ENCODE measurements at places on chromosomes 3 and 15. TPM values are rescaled to one million over a fixed set of nuclear protein-coding genes. Genes with fewer than 3 reads are reported as not detected.

Gene SST
- 156 TPM for total RNA-seq

Gene DTX3L
- 20.7 TPM for total RNA-seq

Gene TF
- total RNA-seq = 30.7 TPM

GRCh38 chr3:125069968-125070745 is 14.4 kb upstream of the HEG1 start:
- no peaks in the 10 kb centered on the region for H3K27me3 ChIP-seq
- no peaks in the 10 kb centered on the region for H3K4me1 ChIP-seq
- no peaks in the 10 kb centered on the region for H3K36me3 ChIP-seq
- no peak for DNase-seq
- no peak overlapping the region for H3K4me3 ChIP-seq
- H3K27ac ChIP-seq = no peak overlapping the region

GRCh38 chr3:25178672-25179071 is 249.4 kb upstream of the RARB start:
- H3K4me1 ChIP-seq = no peaks in the 10 kb centered on the region
- H3K27me3 ChIP-seq = no peaks in the 10 kb centered on the region
- DNase-seq = no peak
- H3K4me3 ChIP-seq = no peak overlapping the region
- H3K27ac ChIP-seq = no peak overlapping the region

DNA sequence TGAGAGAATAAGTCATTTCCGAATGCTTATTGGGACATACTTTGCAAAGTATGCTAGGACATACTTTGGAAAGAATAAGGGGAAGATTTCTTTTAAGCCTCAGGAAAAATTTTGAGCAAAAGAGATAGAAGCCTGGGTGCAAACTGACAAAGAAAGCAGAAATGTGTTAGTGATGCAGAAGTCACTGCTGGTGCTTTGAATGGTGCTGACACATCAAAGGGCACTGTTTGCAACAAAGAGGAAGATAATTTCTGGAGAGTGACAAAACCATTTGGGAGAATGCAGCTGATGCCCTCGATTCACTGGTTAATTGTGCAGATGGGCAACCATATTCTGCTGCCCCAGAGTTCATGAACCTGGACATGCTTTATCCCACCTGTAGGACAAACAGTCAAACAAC is 11.0 kb upstream of the RAP2B start:
- no peak overlapping the region for H3K27ac ChIP-seq
- no peaks in the 10 kb centered on the region for H3K4me1 ChIP-seq
- no peaks in the 10 kb centered on the region for H3K36me3 ChIP-seq
- H3K27me3 ChIP-seq = no peaks in the 10 kb centered on the region
- DNase-seq = no peak

DNA sequence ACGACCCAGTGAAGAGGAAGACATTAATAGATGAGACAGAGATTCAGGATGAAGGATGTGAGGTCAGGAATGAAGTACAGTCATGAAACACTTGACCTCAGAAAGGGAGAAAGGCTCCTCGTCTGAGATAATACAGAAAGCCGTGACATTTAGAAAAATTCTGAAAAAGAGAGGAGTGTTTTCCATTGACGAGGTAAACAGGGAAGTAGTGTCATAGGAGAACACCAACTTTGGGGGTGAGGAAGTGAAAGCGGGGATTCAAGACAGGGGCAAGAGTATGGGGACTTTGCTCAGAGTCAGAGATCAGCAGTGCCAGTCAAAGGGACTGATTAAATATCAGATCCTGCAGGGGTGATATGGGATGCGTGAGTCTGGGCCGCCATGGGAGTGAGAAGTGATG is 160.9 kb downstream of the PLCL2 start:
- H3K36me3 ChIP-seq = no peaks in the 10 kb centered on the region
- H3K4me1 ChIP-seq = no peaks in the 10 kb centered on the region
- H3K27ac ChIP-seq = no peak overlapping the region

GRCh38 chr15:92606126-92606835 is 49.3 kb downstream of the FAM174B start:
- no peaks in the 10 kb centered on the region for H3K36me3 ChIP-seq
- no peak for DNase-seq
- no peak overlapping the region for H3K4me3 ChIP-seq
- H3K27ac ChIP-seq = no peak overlapping the region
- no peaks in the 10 kb centered on the region for H3K27me3 ChIP-seq
- no peaks in the 10 kb centered on the region for H3K4me1 ChIP-seq

- H3K4me1 ChIP-seq = no peaks in the 10 kb centered on the region
- no peak for DNase-seq
- no peak overlapping the region for H3K4me3 ChIP-seq
- H3K27ac ChIP-seq = no peak overlapping the region
- H3K27me3 ChIP-seq = no peaks in the 10 kb centered on the region
Measured at GRCh38 chr3:153042088-153042487, 119.9 kb upstream of the RAP2B start.

- no peak overlapping the region for H3K4me3 ChIP-seq
- H3K36me3 ChIP-seq = no peaks in the 10 kb centered on the region
- peak overlapping the region; percentile 33 for H3K27ac ChIP-seq
Measured at GRCh38 chr3:24224666-24225384, 269.8 kb downstream of the THRB start.

DNA sequence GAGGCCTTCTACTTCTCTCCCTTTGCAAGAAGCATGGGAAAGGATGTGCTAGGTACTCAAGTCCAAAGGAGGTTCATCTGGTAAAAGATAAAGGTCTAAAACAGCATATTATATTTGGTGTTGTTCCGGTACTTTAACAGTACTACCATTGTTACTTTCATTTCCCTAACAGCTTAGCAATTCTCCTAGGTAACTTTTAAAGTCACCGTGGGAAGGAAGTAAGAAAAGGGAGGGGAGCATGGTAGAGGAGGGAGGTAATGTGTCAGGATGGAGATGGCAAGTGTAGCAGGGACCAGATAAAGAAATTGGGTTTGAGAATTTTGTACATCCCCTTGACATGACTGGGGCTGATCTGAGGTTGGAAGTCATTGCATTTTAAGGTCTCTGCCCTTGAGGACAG is 89.4 kb upstream of the SKOR1 start:
- H3K4me1 ChIP-seq = peaks cover 13% of the 10 kb centered on the region
- no peak for DNase-seq
- no peak overlapping the region for H3K4me3 ChIP-seq
- no peaks in the 10 kb centered on the region for H3K27me3 ChIP-seq
- H3K27ac ChIP-seq = no peak overlapping the region
- no peaks in the 10 kb centered on the region for H3K36me3 ChIP-seq

DNA sequence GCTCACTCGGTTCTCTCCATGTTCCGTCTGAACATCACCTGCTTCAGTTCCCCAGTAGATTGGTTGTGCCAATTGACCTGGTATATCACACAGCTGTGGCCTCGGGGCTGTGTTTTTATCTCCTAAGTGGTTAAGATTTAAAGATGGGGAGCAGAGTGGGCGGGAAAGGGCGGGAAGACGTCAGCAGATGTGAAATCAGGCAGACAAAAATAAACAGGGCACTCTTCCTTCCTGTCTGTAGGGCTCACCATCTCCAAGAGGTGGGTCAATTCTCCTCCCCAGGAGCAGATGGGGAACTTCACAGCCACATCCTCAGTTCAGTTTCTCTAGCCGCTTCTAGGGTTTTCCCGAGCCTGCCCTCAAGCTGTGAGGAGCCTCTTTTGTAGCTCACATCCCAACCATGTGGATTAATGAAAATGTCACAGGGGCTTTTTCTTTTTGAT is 26.8 kb upstream of the LIMD1 start:
- no peak overlapping the region for H3K4me3 ChIP-seq
- H3K36me3 ChIP-seq = no peaks in the 10 kb centered on the region
- DNase-seq = no peak
- H3K27me3 ChIP-seq = no peaks in the 10 kb centered on the region
- no peak overlapping the region for H3K27ac ChIP-seq
- H3K4me1 ChIP-seq = no peaks in the 10 kb centered on the region

GRCh38 chr15:63446255-63446654 is 58.1 kb upstream of the USP3 start:
- no peaks in the 10 kb centered on the region for H3K4me1 ChIP-seq
- no peaks in the 10 kb centered on the region for H3K36me3 ChIP-seq
- no peak overlapping the region for H3K4me3 ChIP-seq
- no peak for DNase-seq
- H3K27me3 ChIP-seq = no peaks in the 10 kb centered on the region

- DNase-seq = no peak
- H3K4me1 ChIP-seq = no peaks in the 10 kb centered on the region
- no peaks in the 10 kb centered on the region for H3K27me3 ChIP-seq
- H3K27ac ChIP-seq = no peak overlapping the region
- H3K36me3 ChIP-seq = no peaks in the 10 kb centered on the region
Measured at GRCh38 chr15:66940368-66940767, 125.0 kb upstream of the SMAD3 start.

GRCh38 chr3:15298504-15298903 is 33.9 kb downstream of the SH3BP5 start:
- no peaks in the 10 kb centered on the region for H3K36me3 ChIP-seq
- H3K27me3 ChIP-seq = no peaks in the 10 kb centered on the region
- no peaks in the 10 kb centered on the region for H3K4me1 ChIP-seq
- DNase-seq = no peak
- H3K4me3 ChIP-seq = no peak overlapping the region

GRCh38 chr15:51706291-51706690 is 25.0 kb downstream of the SCG3 start:
- no peaks in the 10 kb centered on the region for H3K36me3 ChIP-seq
- H3K4me1 ChIP-seq = peaks cover 13% of the 10 kb centered on the region
- no peaks in the 10 kb centered on the region for H3K27me3 ChIP-seq
- no peak for DNase-seq
